Hematopoietic multipotent progenitor cell treated with erythropoietin and hydrocortisone succinate and interleukin-3 and kit ligand, for 6 days (in vitro differentiated cells): ENCODE measurements at places on chromosomes 1 and 21.

DNA sequence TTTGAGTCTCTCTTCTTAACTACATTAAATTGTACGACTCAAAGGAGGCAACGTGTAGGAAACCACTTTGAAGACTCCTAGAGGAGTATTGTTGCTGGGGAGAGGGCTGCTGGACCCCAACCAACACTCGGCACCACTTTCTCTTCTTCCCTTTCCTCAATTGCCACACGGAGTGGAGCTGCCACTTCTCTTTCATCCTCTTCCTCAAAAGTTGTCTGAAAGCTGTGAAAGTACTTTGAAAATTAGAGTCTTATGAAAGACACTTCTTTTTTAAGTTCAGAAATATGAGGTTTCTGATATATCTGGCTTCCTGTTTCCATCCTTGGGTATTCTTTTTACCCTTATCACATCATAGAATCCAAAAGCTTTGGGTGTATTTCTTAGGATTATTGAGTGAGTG, 59.5 kb downstream of the MRPS6 start:
- no peak for DNase-seq

DNA sequence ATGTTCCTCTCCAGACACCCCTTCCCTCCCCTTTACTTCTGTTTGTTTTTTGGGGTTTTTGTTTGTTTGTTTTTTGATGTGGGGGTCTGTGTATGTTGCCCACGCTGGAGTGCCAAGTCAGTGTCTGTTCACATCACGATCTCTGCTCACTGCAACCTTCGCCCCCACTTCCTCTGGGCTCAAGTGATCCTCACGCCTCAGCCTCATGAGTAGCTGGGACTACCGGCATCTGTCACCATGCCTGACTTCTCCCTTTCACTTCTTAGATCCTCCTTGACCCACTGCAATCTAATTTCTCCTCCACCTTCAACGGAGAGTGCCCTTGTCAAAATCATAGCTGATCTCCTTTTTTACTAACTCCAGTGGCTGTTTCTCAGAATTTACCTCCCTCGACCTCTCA, 100.7 kb upstream of the KIF26B start:
- DNase-seq: no peak

GRCh38 chr1:56644064-56644918, 823 bp upstream of the PRKAA2 start:
- no peak for DNase-seq

GRCh38 chr1:155250246-155250632, 5.0 kb downstream of the ENTREP3 start:
- DNase-seq: peak; percentile 54

DNA sequence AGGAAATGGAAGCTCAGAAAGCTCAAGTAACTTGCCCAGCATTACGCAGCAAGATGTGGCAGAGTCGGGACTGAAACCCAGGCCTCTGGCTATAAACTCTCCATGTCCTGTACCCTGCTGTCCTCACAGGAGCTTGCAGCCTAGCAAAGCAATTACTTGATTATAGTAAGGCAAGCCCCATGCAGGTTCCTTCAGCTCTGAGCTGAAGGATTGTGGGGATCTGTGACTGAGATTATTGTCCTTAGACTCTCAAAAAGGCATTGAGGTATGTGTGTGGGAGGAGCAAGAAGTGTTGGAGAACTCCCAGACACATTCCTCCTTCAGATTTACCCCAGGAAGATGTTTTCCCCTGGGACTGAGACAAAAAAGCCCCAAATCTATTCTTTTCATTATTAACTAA, 124.0 kb upstream of the SPATA6 start:
- DNase-seq: no peak

DNA sequence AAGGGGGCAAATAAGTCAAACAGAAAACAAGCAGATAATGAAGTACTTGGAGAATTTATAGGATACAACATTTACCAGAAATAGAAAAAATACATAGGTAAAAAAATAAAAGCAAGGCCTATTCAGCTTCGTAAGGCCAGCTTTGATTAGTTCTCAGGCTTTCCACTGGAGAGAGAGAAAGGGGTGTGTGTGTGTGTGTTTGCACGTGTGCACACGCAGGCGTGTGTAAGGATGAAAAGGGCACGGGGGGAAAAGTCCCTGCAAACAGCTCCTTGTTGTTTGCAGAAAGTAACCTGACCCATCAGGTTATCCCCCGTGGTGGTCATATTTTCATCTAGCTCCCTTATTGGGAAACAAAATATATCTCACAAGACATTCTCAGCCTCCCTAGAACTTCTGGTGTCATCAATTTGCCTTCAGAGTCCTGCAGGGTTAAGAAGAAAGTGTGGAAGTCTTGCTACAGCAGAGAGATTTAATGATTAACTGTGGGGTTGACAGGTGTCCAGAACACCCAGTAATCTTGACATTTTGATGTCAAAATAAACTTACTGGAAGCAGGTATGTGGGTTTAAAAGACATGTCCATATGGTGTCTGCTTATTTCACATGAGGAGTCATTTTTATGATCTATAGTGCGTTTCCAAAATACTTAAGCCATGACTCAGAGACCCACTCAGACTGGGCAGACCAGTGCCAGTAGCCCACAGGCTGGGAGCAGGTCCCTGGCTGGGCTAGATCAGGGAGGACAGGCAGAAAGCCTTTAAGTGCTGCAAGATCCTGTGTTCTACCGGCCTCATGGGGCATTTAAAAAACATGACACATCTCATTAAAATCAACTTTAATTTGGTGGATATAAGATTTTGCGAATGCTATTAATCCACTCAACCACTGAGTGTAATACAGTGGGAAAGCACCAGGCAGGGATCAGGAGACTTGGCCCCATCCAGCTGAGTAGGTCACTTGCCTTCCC, 487.6 kb upstream of the CAMK1G start:
- no peak for DNase-seq

DNA sequence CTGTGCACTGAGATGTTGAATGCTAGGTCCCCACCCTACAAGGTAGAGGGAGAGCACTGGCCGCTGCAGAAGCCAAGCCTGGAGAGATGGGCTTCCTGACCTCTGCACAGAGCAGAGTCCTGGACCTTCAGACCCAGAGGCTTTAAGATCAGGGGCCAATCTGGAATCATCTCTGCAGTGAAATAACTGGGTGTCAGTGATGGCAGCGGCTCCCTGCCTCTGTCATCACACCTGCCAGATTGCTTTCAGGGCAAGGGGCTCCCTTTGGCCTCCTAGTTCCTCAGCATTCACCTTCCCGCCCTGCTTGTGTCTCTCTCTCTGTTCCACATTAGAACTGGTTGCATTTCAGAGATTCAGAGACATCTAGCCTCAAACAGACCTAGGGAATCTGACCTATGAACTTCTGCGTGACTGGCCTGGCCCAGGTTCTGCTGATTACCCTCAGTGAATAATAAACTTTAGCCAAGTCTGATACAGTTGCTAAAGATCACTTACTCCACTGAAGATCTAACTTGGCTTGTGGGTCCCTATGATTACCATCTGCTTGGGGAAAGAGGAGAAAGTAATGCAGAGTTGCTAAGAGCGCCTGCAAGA, 87.8 kb downstream of the ATP1A1 start:
- no peak for DNase-seq

DNA sequence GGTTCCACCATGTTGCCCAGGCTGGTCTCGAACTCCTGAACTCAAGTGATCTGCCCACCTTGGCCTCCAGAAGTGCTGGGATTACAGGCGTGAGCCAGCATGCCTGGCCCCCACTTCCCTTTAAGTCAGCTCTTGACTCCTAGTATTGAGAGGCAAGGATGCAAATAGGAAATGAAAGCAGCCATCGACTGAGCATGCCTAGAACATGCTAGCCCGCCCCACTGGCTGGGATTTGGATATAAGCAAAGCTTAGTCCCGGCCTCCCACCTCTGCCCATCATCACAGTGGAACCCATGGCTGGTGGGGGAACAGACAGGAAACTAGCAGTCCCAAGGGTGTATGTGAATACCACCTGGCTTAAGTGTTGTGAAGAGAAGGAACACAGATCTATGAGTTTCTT, 10.5 kb downstream of the C1orf167 start:
- DNase-seq: no peak

DNA sequence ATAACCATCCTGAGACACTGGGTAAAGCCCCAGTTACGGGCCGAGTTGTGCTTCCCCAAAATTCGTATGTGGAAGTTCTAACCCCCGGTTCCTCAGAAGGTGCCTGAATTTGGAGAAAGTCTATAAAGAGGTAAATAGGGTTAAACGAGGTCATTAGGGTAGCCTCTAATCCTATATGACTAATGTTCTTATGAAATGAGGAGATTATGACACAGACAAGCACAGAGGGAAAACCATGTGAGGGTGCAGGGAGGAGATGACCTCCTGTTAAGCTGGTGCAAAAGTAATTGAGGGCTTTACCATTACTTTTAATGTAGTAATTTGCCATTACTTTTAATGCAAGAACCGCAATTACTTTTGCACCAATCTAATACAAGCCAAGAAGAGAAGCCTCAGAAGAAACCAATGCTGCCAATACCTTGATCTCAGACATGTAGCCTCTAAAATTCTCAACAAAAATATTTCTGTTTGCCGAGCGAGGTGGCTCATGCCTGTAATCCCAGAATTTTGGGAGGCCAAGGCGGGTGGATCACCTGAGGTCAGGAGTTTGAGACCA, 260.8 kb downstream of the GPATCH2 start:
- no peak for DNase-seq
